Stimulated activated CD8-positive, alpha-beta memory T cell treated with anti-CD3 and anti-CD28 coated beads, Interleukin-2, amount 100 ng/mL, for 1 hour (primary cell): ENCODE measurements at places on chromosomes 1 and 21.

GRCh38 chr1:87106144-87106543, 191.7 kb downstream of the HS2ST1 start:
- DNase-seq: no peak

GRCh38 chr1:77991638-77992037, 12.8 kb upstream of the FUBP1 start:
- no peak for DNase-seq

- DNase-seq: no peak
These were observed 116.5 kb downstream of the BRINP2 start for GRCh38 chr1:177287270-177287669.

GRCh38 chr1:89743788-89744187, 77.0 kb upstream of the LRRC8D start:
- no peak for DNase-seq

DNA sequence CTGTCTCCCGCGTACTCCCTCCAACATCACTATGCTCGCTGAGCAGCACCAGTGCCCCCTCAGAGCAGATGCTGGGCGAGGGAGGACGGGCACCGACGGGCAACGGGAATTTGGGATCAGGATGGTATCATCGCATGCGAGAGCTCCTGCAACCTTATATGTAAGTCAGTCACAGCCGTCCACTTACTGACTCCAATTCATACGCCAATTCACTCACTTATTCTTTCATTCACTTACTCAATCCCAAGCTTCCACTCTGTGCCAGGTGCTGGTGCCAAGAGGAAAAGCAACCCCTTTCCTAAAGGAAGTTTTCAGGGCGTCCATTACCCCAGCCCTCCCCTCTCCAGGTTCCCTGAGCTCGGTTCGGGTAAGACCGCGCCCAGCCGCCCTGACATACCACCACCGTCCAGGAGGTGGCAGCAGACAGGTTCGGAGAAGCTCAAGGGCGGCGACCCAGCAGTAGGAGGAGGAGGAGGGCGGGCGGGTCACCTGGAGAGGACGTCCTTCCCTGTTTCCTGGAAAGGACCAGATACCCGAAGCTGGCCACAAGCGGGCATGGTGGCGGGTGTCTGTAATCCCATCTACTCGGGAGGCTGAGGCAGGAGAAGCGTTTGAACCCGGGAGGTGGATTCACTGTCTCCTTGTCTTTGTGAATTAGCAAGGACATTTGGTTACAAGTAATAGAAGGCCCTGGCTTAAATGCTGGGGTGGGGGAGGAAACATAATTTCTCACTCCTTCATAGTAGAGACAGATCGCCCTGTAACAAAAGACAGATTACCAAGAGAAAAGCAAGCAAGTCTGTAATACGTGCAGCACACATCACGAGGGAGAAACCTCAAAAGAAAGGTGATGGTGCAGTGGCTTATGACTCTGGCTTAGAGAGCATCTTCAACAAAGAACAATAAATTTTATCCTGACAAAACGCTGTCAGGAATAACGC, 7.6 kb upstream of the IL22RA1 start:
- peak; percentile 72 for DNase-seq

- DNase-seq: no peak
These were observed 33.0 kb downstream of the MAST2 start for GRCh38 chr1:45836451-45836850.

DNA sequence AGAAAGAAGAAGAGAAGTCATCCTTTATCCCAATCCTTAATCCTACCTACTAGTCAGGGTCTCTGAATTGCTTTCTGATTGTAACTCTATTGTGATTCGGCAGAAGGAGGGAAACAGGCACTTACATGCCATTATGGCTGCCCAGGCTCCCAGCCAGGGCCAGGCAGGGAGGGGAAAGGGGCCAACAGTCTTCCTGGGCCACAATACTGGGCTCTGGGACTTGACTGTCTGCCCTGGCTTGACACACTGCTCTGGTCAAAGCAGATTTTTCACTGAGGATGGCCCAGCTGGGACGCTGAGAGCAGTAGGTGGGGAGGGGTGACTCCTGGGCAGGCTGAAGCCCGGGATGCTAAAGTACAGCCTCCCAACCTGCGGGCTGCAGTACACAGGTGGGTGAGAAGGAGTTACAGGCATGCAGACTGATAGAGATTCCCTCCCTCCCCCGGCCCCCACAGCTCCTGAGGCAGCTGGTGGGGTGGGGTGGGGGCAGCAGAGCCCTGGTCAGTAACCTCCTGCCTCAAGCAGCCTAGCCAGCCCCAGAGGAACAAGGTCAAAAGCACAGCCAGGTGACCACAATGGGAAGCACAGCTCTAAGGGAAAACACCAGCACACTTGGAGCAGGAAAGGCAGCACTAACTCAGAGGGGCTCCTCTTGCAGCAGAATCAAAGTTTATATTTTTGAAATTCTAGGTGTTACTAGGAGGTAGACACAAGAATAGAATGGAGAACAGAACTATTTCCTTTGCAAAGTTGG, 25.3 kb downstream of the KCND3 start:
- no peak for DNase-seq

DNA sequence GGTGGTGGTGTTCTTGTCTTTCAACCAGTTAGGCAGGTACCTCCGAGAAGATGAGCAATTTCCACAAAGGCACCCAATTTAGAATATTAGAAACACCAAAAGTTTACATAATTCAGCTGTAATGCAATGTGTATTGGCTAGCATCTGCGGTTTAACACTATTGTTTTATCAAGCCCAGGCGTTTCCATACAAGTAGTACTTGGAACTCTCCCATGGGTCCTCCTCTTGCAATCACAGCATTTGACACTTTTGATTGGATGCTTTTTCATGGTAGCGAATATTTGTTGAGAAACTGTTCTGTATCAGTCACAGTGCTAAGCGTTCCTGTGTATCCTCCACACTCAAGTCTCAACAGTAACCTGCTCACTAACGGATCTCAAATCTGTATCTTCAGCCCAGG, 20.1 kb upstream of the MAP1LC3C start:
- DNase-seq: no peak

GRCh38 chr1:231420299-231420958, 1.7 kb downstream of the EGLN1 start:
- no peak for DNase-seq

GRCh38 chr1:77038000-77038399, 170.7 kb downstream of the ST6GALNAC5 start:
- no peak for DNase-seq

DNA sequence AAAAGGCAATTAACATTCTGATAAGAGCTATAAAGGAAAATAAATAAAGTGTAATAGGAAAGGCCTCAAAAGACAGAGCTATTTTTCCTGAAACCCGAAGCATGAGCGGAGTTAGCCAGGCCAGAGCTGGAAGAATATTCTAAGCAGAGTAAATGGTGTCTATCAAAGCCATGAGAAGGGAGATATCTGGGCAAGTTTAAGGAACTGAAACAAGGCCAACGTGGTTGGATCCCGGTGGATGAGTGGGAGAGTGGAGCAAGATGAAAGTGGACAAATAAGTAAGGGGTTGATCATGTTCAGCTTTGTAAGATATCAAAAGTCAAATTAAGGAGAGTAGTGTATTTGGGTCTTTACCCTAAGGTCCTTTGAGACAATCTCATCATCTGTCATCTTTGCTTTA, 234.0 kb downstream of the TM2D1 start:
- no peak for DNase-seq

DNA sequence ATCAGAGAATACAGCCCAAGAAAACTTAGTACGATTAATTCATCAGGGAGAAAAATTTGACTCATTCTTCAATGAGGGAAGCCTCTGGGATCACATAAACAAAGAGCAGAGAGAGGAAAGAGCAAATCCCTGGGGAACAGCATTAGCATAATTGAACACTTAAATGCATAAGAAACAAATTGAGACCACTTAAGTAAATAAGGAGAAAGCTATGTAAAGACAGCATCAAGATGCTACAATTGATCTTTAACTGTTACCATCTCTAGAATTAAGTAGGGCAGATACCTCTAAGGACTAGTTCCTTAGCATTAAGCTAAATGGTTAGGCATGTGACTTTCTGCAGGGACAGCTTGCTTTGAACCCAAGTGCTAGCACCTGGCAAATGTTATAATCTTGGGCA, 265.1 kb upstream of the NEGR1 start:
- DNase-seq: no peak

GRCh38 chr1:26287033-26287711, 7.3 kb downstream of the SH3BGRL3 start:
- no peak for DNase-seq

- no peak for DNase-seq
These were observed 103.3 kb upstream of the KCNK2 start for GRCh38 chr1:214979191-214979590.

- DNase-seq: no peak
These were observed 259.9 kb upstream of the FMN2 start for GRCh38 chr1:239831577-239832355.

DNA sequence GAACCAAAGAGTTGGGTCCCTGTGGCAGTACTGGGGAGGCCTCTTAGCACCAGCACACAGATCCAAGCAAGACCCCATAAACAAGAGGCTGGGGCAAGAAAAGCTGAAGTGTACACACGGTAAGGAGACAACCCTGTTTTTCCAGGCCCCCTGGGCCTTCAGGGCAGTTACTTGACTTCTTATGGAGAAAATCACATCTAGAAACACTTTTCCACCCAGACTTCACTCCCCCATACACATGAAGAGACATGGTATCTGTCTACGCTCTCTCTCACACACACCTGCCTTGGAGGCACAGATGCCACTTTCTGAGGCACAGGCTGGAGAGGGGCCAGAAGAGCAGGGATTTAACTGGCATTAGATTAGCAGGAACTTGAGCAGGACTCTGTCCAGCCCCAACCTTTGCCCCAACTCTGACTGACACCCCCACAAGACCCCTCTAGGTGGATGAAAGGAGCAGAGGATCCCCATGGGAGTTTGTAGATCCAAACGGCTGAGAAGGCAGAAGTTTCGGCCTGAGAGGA, 2.2 kb downstream of the CERS2 start:
- DNase-seq: no peak

DNA sequence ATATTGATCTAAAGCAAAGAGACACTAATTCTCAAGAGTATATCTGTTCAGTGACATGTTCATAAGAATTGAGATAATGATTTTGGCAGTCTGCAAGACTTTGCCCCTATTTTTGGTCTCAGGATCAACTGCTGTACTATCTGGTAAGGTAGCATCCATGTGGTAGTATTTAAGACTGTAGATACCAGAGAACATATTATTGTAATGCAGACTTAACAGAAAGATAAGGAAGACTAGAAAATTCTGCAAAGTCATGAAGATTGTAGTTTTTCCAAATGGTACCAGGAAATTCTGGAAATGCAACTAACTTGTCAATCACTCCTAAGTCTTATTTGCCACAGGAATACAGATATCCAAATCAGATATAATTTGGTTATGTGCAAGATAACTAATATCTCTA, 35.1 kb downstream of the RNF2 start:
- no peak for DNase-seq

DNA sequence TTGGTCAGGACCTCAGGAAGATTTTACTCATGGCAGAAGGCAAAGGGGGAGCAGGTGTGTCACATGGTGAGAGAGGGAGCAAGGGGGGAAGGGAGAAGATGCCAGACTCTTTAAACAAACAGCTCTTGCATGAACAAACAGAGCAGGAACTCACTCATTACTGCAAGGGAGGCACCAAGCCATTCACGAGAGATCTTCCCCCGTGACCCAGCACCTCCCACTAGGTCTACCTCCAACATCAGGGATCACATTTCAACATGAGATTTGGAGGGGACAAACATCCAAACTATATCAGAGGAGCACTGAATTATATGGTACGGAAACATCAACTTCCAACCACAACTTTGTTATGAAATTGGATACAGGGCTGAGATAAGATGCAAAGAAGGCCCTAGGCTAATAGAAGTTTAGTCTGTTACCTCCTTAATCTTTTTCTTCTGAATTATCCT, 164.9 kb downstream of the ST6GALNAC3 start:
- DNase-seq: no peak

DNA sequence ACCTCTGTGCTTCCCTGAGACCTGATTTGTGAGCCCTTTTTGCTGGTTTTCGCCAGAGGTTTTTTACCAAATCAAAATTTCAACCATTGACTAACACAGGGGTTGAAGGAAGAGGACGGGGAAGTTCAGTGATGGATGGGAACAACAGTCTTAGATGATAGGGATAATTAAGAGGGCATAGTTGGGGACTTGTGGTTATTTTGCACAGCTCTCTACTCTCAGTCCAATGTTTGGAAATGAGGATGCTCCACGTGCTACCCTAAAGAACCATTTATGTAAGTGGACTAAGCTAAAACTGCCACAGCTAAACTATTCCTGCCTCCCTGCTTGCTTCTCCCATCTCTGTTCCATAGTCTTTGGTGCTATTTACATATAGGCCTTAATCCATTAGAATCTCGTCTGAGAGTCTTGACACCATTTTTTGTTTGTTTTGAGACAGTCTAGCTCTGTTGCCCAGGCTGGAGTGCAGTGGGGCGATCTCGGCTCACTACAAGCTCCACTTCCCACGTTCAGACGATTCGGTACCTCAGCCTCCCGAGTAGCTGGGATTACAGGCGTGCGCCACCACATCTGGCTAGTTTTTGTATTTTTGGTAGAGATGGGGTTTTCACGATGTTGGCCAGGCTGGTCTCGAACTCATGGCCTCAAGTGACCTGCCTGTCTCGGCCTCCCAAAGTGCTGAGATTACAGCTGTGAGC, 684 bp upstream of the MCL1 start:
- no peak for DNase-seq

- no peak for DNase-seq
These were observed 49.9 kb upstream of the GRIK1 start for GRCh38 chr21:29989634-29990234.

DNA sequence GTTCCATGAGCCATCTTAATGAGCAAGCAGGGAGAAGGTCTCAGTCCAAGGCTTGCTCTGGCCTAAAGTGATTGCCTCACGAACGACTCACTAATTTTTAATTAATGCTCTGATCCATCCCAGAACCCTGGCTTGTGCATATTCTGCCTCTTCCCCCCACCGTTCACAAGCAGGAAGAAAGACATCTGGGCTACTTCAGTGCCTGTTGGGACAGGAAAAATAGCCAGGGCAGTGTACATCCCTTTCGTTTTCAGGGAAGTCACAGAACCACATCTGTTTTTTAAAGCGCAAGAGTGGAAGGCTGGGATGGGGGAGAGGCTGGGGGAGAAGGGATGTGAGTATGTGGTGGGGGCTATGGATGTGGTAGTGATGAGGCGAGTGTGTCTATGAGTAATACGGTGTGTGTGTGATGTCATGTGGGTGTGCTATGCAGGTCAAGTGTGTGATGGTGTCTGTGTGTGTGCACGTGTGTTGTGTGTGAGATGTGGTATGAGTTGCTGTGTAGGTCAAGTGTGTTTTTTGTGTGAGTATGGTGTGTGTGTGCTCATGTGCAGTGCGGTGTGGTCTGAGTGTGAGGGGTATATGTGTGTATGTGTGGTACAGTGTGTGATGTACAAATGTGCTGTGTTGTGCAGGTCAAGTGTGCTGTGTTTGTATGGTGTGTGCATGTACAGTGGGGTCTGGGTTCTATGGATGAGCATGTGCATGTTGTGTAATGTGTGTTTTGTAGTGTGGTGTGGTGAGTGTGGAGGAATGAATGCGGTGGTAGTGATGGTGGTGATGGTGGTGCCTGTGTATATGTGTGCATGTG, 64.9 kb upstream of the SYT6 start:
- no peak for DNase-seq

DNA sequence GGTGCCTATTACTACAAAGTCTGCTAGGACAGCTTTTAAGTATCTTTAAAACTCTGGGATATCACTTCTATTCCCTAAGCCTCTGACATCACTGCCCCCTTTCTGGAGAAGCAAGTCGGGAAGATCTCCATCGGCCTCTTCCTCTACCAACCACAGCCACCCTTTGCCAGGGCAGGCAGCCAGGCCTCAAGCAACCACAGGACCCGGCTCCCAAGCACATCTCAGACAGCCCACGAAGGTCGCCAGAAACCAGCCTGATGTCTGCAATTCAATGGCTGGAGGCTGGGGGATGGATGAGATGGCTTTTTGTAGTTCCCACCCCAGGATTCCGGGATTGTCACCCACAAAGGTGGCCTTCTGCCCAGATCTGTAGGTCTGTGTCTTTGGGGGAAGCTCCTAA, 70.7 kb downstream of the LGR6 start:
- DNase-seq: no peak
